ENCODE measurements at places on chromosomes 16 and 17.

- DNase-seq, result peak; percentile 94
Measured at GRCh38 chr17:78351449-78352006, 8.3 kb downstream of the SOCS3 start.

DNA sequence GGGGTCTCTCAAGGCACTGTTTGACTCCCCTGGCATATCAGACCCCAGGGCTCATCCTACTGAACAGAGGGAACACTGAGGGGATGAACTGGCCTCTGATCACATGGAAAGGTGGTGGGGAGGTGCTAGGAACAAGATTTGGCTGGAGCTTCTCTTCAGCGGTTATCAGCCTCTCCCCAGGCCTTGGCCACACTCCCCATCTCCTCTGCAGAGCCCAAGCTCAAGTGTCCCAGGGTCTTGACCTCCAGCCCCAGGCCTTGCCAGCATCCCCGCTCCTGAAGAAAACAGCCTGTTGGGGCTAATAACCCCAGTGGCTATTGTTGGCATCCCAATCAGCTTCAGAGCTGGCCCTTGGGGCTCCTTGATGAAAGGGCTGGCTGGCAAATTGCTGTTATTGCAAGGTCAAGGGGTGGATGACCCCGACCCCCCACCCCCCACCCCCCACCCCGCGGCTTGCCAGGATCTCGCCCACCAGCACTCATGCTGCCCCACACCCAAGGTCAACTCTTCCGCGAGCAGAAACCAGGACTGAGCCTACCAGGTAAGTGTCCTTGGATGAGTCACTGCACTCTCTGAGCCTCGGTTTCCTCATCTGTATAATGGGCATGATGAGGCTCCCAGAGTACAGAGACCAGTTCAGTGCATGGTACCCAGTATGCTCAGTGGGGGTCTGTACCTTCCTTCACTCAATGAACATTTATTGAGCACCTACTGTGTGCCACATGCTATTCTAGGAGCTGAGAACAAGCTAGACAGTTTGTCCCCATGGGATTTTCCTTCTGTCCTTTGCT, 18.8 kb upstream of the FAM83G start:
- no peak for DNase-seq

- DNase-seq, result no peak
Measured at GRCh38 chr17:74198694-74199093, 4.8 kb upstream of the RPL38 start.

- no peak for DNase-seq
Measured at GRCh38 chr16:89847940-89848297, 19.6 kb downstream of the SPIRE2 start.

DNA sequence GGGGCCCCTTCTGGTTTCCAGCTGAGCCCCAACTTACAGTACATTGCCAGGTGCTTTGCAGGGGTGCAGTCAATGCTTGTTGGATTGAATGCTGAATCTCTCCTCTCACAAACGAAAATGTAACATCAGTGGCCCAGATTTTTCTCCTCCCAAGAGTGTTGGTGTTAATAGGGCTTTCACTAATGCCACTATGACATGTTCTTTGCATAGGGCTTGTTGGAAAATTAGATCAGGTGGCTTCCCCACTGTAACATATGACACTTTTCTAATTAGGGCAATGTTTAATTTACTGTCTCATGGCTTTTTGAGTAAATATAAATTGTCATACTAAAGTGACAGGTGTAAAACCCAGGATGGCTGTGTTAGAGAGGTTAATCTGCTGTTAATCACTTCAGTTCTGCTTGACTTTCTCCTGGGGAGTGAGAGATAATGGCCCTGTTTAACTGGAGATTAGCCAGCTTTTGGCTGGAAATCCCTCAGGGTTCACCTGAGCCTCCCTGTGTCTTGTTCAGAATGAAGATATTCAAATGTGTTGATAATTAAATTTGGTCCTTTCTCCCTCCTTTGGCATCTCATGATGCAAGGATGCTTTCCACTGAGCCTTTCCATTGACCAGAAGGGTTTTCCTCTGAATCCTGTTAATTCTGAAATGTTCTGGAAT, 502.3 kb downstream of the RBFOX1 start:
- no peak for DNase-seq

GRCh38 chr17:74206332-74206818, 2.9 kb downstream of the RPL38 start:
- peak; percentile 57 for DNase-seq

- DNase-seq, result no peak
Measured at GRCh38 chr16:51401673-51402072, 250.6 kb upstream of the SALL1 start.

DNA sequence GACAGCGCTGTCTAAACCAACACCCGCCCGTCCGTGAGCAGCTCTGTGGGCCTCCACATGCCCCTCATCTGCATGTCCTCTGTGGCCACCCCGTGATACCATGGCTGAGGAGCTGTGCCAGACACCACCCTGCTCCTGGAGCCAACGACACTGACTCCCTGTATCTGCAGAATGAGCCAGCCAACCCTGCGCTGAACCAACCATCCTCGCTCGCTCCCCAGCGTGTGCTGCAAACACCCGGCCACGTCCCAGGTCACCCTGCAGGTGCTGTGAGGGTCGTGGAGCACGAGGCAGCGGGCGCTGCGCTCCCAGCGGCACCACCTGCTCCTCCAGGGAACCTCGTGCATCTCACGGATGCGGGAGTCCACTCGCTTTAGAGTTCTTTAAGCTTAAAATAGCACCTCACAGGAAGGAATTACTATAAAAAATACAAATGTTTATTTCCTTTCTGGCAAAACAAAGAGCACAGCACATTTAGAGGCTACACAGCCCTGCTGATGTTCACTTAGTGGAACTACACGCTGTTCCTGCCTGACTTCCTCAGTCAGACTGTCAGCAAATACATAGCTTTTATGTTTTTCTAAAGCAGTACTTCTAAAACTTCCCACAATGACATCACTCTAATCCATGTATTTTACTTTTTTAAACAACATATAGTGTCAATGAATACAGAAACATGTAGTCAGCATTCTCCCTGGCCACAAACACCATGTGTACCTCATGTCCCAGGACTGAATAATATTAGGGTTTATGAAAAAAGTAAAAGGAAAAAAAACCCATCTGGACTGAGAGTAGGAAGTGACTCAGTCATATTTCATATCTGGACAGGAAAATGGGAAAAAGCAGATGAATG, 43.5 kb downstream of the MAP1LC3B start:
- no peak for DNase-seq

DNA sequence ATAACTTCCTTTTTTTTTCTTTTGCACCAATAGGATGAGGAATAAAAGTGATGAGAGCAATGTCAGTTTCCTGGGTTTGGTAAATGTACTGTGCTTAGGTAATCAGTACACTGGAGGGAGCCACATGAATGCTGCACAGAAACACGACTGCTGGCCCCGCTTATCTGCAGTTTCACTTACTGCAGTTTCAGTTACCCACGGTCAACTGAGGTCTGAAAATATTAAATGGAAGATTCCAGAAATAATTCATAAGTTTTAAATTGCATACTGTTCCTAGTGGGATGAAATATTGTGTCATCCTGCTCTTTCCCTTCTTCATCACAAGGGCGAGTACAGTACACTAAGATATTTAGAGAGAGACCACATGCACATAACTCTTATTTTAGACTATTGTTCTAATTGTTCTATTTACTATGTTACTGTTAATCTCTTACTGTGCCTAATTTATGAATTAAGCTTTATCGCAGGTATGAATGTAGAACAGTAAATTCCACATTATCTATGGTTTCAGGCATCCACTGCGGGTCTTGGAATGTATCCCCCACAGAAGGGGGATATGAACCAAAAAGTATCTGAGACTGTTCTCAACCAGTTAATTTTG, 6.4 kb upstream of the LGALS3BP start:
- peak; percentile 54 for DNase-seq

DNA sequence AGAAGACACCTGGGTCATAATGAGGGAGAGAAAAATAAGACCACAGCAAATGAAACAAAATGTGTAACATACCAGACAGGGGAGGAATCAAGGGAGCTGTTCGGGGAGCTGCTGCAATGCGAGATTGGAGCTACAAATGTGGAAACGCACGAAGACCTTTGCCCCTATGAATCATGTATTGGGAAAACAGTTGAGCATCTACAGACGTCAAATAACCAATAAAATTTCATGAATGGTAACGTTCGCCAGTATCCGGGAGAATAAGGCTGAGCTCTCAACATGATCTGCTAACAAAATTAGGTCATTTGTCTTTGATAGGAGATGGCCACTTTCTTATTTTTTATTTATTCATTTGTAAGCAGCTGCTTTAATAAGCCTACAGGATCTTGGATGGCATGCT, 486.2 kb upstream of the RBFOX1 start:
- DNase-seq, result no peak

DNA sequence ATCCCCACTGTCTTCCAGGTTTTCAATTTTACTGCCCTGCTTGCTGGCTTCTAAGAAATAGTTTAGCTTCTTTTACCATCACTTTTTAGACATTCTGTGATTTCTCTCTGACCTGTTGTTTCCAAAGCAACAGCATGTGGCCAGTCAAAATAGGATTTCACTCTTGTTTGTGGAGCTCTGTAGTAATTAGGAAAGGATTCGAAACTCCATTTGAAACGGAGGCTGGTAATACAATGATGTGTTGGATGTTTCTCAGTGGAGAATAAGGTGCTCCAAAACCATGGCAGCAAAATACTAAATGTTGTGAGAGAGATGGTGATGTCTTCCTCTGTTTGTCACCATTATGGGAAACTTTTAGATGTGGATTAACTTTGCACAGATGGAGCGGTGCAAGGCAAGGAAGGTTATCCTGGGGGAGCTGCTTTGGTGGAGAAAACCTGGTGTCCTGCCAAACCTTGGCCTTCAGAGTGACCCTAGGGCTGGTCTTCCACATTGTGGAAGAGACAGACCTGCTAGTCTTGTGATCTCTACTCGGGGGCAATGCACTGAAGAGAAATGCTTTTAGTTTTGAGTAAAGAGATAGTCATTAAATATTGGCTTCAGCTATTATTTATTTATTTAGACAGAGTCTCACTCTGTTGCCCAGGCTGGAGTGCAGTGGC, 79.4 kb downstream of the PRKCA start:
- no peak for DNase-seq

DNA sequence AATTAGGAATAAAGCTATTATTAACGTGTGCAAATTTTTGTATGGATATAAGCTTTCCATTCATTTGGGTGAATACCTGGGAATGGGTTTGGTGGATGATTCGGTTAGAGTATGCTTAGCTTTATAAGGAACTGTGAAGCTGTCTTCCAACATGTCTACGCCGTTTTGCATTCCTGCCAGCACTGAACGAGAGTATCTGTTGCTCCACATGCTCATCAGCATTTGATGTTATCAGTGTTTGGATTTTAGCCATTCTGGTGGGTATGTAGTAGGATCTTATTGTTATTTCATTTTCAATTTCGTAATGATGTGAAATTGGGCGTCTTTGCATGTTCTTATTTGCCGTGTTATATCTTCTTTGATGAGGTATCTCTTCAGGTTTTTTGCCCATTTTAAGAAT, 168.0 kb downstream of the RPTOR start:
- DNase-seq, result no peak

DNA sequence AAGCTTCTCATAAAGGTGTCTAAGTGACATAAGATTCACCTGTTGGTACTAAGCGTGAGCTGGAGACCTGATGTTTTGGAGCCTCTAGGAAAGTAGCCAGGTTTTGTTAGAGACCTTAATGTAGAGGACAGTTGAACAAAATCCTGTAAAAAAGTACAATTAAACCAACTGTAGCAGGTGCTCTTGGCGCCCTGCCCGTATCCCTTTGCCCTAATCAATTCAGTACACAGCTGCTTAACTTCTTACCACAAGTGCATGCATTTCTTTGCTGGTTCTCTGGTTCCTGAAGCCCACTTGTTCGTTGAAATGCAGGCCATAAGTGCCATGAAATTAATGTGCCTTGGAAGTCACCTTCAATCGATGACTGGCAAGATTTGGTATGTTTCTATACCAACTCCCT, 24.4 kb downstream of the GLP2R start:
- no peak for DNase-seq

DNA sequence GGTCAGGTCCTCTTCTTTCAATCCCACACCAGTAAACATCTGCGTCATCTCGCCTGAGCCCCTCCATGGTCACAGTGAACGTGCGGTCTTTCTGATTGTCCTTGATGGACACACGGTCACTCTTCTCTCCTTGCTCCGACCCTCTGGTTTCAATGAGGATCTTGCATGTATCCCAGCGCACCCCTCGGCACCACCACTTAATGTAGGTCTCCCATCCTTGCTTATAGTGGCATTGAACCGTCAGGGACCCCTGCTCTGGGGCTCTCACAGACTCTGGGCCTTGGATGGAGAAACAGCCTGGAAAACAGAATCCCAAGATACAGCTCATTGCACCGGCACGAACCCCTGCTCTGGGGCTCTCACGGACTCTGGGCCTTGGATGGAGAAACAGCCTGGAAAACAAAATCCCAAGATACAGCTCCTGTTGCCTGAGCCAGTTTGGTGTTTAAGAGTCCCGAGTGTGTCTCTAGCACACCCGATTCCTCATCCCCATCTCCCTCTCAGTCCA, 5.4 kb downstream of the CD300LB start:
- DNase-seq, result no peak

DNA sequence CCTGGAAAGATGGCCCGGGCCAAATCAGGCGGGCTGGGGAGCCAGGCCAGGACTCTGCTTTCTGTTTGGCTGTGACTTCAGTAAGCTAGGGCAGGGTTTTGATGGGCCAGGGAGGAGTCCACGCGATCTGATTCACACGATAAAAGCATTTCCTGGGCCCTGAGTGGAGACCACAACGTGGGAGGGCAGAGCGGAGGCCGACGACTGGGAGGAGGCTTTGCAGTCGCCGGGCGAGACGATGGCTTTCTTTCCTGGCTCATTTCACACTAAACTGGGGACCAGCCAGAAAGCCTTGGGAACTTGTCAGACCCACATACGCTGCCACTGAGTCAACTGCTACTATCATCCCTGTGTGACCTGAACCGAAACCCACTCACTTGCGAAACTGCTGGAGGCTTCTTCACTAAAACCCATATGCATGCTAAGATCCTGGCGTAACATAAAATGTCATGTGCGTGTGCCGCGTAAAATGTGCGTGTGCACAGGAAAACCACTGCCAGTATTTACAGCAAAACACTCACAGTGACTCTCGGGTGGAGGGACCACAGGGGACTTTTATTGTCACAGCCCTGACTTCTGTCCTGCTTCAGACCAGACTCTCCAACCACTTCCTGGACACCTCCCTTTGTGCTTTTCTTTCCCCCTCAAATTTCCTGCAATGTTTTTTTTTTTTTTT, 14.2 kb upstream of the RHBDF2 start:
- DNase-seq, result no peak

GRCh38 chr17:57117798-57118197, 32.8 kb downstream of the AKAP1 start:
- DNase-seq, result no peak

- no peak for DNase-seq
Measured at GRCh38 chr16:3467921-3468320, 24.4 kb downstream of the NAA60 start.

GRCh38 chr17:50283714-50284113, 9.4 kb downstream of the TMEM92 start:
- no peak for DNase-seq

- no peak for DNase-seq
Measured at GRCh38 chr16:61792194-61792909, 243.9 kb downstream of the CDH8 start.

GRCh38 chr17:59786536-59787319, 79.3 kb downstream of the VMP1 start:
- peak; percentile 66 for DNase-seq
